Right ventricle myocardium inferior (tissue), 1 donor: ENCODE measurements at places on chromosomes 1 and 21.

DNA sequence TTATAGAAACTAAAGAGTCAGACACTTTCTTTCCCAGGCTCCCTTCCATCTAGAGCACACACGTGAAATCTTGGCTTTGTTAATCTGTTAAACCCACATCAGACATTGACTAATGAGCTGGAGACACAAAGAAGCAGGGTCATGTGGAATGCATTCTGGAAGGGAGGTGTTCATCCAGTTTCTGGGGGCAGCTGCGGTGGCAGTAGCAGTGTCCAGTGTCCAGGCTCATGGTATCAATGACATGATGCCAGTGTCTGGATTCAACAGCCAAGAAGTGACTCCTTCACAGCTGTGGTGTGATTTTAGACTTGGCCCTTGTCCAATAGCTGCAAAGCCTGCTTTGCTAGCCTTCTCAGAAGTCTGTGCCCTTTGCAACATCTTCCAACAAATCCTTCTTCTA is 95.2 kb downstream of the NTPCR start:
- DNase-seq: no peak

DNA sequence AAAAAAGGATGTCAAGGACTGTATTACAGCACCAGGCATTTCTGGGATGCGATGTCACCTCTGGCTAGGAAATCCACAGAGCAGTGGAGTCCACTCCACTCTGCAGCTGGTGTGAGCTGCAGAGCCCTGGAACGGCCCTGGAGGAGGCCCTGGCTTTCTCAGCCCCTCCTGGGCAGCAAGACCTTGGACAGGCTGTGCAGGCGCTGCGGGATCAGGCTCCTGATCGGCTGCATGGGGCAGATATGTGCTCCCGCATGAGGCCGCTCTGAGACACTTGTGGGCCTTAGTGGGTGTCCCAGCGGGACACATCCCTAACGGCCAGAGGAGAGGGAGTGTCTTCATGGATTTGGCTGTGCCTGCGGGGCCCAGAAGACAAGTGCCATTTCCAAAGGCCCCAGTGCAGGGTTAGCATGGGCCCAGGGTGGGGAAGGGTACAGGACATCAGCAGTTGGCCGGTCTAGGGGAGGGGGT is 6.2 kb downstream of the DNMT3L start:
- no peak for DNase-seq

- DNase-seq: no peak
Observed at GRCh38 chr1:46180082-46180616, 3.9 kb upstream of the P3R3URF start.

- DNase-seq: peak; percentile 77
Observed at GRCh38 chr1:10399444-10399941, 629 bp downstream of the PGD start.

GRCh38 chr1:102853136-102853535 is 255.2 kb downstream of the COL11A1 start:
- no peak for DNase-seq

DNA sequence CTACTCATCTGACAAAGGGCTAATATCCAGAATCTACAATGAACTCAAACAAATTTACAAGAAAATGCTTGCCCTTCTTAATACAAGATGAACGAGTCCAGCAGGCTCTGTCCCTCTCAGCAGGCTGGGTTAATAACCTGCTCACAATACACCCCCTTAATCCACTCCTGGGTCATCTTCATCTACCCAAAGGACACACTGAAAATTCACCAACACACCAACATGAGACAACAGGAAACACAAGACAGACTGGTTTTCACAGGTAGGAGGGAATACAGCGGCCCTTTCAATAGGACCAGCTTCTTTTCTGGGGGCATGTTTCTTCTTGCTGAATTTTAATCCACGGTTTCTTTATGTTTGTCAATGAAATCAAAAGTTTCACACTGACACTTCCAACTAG is 44.6 kb downstream of the SUSD4 start:
- no peak for DNase-seq

- DNase-seq: no peak
Observed at GRCh38 chr1:99544328-99544727, 101.6 kb upstream of the PALMD start.

DNA sequence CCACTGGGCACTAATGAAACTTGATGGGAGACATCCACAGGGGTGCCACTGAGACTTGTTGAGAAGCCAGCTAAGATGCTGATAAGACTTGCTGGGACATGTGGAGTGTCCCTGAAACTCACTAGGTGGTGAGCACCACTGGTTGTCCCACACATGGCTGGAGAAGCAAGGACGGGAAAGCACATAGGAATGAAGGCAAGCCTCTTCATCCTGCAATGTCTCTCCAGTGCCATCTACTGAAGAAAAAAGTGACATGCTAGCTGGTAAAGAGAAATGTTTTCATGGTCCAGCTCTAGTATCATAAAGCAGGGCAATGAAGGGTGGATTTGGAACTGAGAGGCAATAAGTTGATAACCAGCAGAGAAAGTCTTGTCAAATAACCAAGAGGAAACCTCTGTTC is 283.0 kb downstream of the PAPPA2 start:
- no peak for DNase-seq

DNA sequence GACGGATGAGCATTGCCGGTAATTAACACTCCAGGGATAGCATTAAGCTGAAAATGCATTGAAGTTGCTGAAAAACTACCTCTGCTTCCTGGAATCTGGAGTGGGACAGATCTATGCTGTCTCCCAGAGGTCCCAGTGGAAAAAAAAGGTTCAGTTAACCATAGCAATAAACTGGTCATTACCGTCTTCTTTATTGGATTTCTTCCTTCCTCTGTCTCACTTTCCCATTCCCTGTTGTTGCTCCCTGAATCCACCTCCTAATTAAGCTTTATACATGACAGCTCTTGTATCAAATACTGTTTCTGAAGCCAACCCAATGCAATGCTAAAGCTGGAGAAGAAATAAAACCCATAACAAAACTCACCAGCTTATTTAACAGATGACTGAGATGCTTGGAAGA is 1805.9 kb downstream of the NCAM2 start:
- DNase-seq: no peak

DNA sequence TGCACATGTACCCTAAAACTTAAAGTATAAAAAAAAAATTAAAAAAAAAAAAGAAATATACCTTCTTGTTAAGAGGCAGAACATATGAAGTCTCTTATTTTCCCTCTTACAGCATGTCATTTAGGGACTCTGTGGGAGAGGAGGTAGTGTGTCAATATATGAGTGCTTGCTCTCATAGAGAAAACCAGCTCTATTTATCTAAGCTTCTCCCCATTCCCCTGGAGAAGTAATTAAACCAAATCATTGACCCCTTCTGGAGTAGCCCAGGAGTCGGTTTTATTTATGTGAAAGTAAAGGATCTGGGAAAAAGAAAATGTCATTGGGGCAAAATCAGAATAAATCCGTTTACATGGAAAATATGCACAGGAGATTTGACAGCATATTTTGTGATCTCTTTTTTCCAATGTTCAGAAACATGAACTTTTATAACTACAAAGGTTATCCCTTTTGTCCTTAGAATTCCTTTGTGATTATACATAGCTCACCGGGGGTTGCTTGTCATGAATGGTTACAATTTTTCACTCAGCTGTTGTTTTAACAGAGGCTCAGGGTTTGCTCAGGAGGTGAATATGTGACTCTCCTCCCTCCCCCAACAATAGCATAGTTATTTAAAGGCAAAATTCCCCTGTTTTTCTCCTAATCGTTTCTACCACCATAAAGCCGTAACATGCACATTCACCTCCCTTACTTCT is 114.5 kb upstream of the C1orf21 start:
- no peak for DNase-seq

DNA sequence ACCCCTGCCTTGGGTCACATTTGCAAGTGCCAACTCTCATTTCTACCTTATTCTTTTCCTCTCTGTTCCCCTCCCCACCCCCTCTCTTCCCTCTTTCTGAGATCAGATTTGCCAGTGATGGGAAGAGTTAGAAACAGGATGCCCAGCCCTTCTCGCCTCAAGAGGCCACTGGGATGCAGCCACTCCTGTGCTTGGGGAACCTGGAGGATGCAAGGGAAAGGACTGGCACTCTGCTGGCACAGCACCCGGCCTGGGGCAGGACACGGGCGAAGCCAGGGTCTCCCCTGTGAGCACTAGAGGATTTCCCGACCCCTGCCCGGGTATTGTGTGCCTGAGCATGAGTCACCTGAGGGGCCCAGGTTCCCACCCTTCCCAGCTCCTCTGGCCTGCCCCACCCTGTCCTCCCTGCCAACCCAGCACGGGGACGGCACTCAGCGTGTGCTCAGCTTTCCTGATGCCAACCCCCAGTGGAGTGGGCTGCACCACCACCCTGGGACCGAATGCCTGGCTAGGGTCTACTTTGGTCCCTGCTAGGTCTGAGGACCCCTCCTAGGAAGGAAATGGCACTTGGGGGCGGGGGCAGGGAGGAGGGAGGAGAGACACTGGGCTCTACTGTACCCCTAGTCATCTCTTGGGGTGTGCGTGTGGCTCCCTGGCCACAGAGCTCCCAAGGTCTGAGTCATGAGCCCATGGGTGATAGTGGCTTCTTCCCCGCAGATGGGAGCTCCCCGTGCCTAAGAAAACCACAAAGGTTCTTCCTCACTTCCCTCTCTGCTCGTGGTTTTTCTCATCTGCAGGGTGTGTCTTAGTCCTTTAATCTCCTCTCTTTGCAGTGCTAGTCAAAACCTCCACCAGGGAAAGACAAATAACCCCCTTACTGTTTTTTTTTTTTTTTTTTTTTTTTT is 12.4 kb downstream of the LMNA start:
- peak; percentile 71 for DNase-seq

DNA sequence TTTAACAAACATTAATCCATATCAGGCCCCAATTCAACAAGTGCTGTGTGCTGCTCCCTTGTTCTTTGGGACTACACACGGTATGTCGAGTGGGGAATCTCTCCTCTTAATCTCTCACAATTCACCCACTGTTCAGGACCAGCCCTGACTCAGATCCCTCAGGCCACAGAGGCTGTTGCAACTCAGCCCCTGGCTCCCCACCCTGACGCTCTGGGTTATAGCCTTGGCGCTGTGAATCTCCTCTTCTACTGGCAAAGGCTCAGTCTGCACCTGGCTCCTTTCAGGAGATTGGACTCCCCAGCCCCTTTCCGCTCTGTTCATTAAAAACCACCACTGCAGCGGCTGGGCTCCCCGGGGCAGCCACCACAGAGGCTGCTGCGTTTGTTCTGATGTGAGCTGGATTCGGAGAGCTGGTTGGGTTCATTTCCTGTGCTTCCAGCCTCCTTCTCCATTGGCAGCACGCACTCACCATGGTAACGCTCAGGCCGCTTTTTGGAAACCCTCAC is 13.0 kb downstream of the CAPN8 start:
- no peak for DNase-seq

GRCh38 chr1:59885160-59885832 is 41.3 kb downstream of the CYP2J2 start:
- DNase-seq: no peak
